RWPE2 (cell line): ENCODE measurements at places on chromosomes 3 and 15.
A peak's percentile ranks its signal among the peaks of the same experiment; 100 is the strongest.

DNA sequence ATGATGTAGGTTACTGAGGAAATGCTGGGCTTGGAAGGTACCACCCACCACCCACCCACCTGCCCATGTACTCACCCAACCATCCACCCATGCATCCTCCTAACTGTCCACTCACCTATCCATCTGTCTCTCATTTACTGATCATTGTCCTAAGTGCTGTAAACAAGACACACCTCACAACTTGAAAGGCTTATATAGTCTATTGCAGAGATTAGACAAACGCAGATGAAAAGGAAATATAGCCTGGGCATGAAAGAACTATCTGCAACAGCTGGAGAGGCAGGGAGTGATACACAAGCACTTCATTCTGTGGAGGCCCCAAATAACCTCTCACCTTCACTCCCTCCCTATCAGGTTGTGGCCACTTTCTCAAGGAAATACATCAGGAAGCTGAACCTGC is 54.0 kb downstream of the DAPK2 start:
- H3K27me3 ChIP-seq, result no peaks in the 10 kb centered on the region
- no peaks in the 10 kb centered on the region for H3K4me1 ChIP-seq
- DNase-seq, result peak; percentile 17
- H3K4me3 ChIP-seq, result no peak overlapping the region
- no peaks in the 10 kb centered on the region for H3K36me3 ChIP-seq
- H3K27ac ChIP-seq, result no peak overlapping the region

DNA sequence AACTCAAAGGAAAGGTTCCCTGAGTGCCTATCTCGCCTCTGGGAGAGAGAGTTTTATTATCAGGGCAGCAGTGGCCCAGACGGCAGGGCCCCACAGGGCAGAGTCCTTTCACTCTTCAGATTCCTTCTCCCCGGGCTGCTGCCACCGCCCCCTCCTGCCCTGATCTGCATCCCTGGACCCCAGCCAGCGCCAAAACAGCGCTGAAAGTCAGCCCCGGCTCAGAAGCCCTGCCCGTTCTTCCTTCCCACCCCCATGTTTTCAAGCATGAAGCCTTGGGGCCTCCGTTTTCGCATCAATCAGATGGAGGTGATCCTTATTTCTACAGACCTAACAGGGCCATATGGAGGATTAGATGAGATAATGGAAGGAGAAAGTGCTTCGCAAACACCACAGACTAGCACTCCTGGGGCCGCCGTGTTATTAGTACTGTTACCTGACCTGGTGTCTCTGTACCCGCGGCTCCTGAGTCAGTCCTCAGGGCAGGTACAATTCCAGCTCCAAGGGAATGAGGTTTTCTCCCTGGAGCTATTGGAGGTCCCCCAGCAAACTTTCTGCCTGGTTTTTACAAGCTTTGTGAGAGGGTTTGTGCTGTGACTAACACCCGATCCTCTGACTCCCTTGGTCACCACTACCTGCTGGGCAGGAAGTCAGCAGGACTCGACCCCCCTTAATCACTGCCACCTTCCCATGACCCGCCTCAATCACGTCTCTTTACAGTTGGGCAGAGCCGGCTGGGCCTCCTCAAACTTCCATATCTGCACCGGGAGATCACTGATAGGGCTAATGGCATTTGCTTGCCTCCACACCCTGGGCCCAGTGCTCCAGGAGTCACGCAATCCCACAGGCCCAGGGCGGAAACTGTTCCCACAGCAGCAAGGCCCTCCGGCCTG is 39.5 kb upstream of the TSEN2 start:
- H3K27ac ChIP-seq, result peak overlapping the region; percentile 75
- no peaks in the 10 kb centered on the region for H3K36me3 ChIP-seq
- H3K4me3 ChIP-seq, result no peak overlapping the region
- H3K27me3 ChIP-seq, result no peaks in the 10 kb centered on the region
- DNase-seq, result peak; percentile 62

DNA sequence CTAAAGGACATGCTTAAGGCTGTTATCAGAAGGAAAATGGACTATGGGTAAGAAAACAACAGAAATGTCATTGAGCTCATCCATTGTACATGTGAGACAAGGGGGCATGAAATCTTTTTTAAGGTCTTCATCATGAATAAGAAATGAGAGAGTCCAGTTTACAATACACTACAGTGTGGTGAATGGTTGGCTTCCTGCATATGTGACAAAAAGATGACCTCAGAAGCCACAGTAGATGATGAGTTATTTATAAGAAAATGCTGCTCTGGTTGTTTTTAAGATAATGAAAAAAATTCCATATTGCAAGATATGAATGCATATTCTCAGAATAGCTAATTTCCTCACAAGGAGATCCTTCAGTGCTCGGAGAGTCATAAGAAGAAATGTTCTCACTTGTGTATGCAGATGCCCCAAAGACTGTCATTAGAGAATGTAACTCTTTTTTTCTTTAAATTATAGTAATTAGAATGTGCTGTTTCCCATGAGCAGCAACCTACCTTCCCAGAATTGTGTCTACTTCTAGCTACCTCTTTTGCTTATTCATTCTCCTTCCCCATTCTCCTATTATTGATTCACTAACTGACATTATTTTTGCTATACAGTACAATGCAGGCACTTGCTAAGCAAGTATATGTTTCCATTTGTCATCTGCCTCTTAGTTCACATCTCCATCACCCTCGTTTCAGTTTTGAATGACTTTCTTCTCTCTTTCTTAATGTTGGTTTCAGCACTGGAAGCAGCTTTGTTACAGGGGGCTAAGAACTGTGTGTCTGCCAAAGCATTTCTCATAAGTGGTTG is 152.0 kb upstream of the PEX5L start:
- no peaks in the 10 kb centered on the region for H3K4me1 ChIP-seq
- H3K36me3 ChIP-seq, result no peaks in the 10 kb centered on the region
- no peak for DNase-seq
- H3K27me3 ChIP-seq, result no peaks in the 10 kb centered on the region
- H3K4me3 ChIP-seq, result no peak overlapping the region

- no peak for DNase-seq
- H3K4me3 ChIP-seq, result no peak overlapping the region
- no peaks in the 10 kb centered on the region for H3K36me3 ChIP-seq
These were observed 2.2 kb upstream of the MB21D2 start for GRCh38 chr3:192919901-192920300.

DNA sequence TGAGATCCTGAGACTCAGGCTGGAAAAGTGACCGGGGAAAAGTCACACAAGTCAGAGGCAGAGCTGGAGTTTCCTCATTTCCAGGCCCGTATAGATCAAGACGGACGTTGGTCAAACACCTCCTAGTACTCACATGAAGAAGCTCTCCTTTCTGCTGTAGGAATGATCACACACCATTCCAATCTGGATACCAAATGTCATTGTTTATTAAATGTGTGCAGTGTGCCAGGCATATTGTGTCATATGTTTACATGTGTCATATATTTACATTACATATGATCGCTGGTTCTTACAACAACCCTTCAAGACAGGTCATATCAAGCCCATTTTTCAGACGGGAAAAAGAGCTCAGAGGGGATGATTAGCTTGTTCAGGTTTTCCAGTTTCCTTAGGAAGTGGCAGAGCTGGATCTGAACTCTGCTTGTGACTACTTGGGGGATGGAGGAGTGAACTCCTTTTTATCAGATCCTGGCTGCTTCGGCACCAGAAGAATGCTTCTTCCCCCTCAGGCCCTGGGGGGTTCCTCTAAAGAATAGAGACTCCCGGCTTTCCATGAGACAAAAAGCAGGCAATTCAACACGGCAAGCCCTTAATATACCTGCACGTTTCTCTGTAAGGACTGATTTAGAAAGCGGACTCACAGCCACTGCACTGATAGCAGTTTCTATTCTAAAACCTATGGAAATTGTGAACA is 41.9 kb downstream of the FAM43A start:
- H3K4me1 ChIP-seq, result no peaks in the 10 kb centered on the region
- no peak overlapping the region for H3K4me3 ChIP-seq
- H3K27me3 ChIP-seq, result no peaks in the 10 kb centered on the region

DNA sequence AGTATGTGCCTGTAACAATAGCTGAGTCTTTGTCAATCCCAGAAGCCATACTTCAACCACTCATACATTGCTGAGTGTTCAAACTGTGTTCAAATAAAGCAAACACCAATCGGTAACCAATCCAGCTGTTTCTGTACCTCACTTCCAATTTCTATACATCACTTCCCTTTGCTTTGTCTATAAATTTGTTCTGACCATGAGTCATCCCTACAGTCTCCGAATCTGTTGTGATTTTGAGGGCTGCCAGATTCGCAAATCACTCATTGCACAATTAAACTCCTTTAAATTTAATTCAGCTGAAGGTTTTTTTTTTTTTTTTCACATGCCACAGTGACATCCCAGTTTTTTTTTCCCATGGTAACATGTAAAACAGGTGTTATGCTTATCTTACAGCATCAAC is 870.3 kb downstream of the NAALADL2 start:
- H3K4me1 ChIP-seq, result no peaks in the 10 kb centered on the region
- no peak for DNase-seq
- H3K27ac ChIP-seq, result no peak overlapping the region
- H3K36me3 ChIP-seq, result no peaks in the 10 kb centered on the region

- H3K4me3 ChIP-seq, result peak overlapping the region; percentile 49
- H3K27ac ChIP-seq, result peak overlapping the region; percentile 42
- H3K4me1 ChIP-seq, result peaks cover 15% of the 10 kb centered on the region
- no peaks in the 10 kb centered on the region for H3K36me3 ChIP-seq
These were observed 973 bp upstream of the ITPKA start for GRCh38 chr15:41492597-41493204.

DNA sequence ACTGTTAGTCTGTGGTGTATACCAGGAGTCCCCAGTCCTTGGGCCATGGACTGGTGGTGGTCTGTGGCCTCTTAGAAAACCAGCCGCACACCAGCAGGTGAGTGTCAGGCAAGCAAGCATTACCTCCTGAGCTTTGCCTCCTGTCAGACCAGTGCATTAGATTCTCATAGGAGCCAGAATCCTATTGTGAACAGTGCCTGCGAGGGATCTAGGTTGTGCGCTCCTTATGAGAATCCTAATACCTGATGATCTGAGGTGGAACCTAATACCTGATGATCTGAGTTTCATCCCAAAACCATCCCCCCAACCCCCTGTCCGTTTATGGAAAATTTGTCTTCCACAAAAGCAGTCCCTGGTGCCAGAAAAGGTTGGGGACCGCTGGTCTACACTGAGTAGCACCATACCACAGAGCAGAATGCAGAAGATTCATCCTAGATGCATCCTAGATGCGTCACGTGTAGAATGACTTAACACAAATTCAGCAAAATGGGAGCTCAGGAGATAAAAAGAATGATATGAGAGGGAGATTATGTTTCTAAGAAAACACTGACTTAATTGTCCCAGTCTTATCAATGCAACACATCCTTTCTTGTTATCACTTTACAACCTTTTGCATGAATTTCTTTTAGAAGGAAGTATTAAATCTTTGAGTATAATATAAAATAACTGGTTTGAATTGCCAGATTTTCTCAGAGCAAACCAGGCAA is 28.5 kb downstream of the SELENOT start:
- H3K36me3 ChIP-seq, result peaks cover 25% of the 10 kb centered on the region
- H3K4me1 ChIP-seq, result no peaks in the 10 kb centered on the region
- no peak overlapping the region for H3K27ac ChIP-seq
- no peaks in the 10 kb centered on the region for H3K27me3 ChIP-seq
- DNase-seq, result no peak

- H3K4me1 ChIP-seq, result no peaks in the 10 kb centered on the region
- DNase-seq, result no peak
- no peaks in the 10 kb centered on the region for H3K27me3 ChIP-seq
- no peak overlapping the region for H3K27ac ChIP-seq
These were observed 85.1 kb upstream of the CSPG5 start for GRCh38 chr3:47663630-47664240.

GRCh38 chr3:8987645-8988383 is 24.5 kb upstream of the RAD18 start:
- DNase-seq, result no peak
- no peak overlapping the region for H3K4me3 ChIP-seq
- H3K36me3 ChIP-seq, result no peaks in the 10 kb centered on the region
- no peaks in the 10 kb centered on the region for H3K27me3 ChIP-seq

- H3K4me3 ChIP-seq, result no peak overlapping the region
- no peaks in the 10 kb centered on the region for H3K27me3 ChIP-seq
- no peak overlapping the region for H3K27ac ChIP-seq
These were observed 164.7 kb upstream of the TSPAN3 start for GRCh38 chr15:77235566-77235965.

DNA sequence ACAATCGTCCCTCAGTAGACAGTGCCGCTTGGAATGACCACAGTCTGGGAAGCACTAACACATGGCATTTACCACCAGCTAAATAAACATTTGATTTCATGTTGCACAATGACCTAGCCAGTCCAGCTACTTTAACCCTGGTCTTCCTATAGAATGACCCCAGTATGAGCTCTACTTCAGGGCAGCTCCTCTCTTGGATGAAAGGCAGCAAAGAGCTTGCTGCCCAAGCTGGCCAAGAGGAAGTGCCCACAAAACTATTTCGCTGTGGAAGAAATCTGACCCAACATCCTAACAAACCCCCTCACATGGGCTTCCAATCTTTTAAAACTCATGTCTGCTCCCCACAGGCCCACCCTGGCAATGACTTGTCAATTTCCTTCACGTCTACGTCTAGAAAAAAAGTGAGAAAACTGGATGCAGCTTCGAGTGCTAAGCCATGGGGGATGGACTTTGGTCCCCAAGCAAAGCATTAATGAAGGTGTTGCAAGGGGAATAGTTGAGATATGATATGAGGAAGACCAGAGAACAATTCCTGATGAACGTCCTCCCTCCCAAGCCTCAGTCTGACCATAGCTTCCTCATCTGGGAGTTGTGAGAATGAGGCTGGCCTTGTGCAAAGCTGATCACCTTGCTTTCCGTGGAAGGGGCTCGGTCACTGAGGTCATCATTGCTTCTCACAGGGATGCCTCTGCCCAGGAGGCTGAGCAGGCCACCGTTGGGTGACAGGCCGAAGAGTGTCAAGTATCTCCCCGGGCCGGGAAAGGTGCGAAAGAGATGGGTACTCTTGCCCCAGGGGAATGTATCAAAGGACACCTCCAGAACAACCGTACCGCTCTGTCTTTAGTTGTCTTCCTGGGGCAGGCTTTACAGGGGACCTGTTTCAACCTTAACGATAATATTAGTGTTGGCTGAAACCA is 964 bp downstream of the SLC25A20 start:
- no peaks in the 10 kb centered on the region for H3K27me3 ChIP-seq
- no peaks in the 10 kb centered on the region for H3K4me1 ChIP-seq
- H3K27ac ChIP-seq, result no peak overlapping the region
- DNase-seq, result no peak
- no peaks in the 10 kb centered on the region for H3K36me3 ChIP-seq

GRCh38 chr3:118760585-118761290 is 273.9 kb downstream of the IGSF11 start:
- no peaks in the 10 kb centered on the region for H3K27me3 ChIP-seq
- no peaks in the 10 kb centered on the region for H3K4me1 ChIP-seq
- no peak for DNase-seq
- H3K4me3 ChIP-seq, result no peak overlapping the region
- H3K36me3 ChIP-seq, result no peaks in the 10 kb centered on the region
